ENCODE measurements at places on chromosomes 5 and 9.

GRCh38 chr9:136655536-136656182 is 7.1 kb upstream of the EGFL7 start:
- peak; percentile 73 for DNase-seq

- peak; percentile 76 for DNase-seq
Measured at GRCh38 chr9:129613520-129614175, 7.3 kb downstream of the C9orf50 start.

DNA sequence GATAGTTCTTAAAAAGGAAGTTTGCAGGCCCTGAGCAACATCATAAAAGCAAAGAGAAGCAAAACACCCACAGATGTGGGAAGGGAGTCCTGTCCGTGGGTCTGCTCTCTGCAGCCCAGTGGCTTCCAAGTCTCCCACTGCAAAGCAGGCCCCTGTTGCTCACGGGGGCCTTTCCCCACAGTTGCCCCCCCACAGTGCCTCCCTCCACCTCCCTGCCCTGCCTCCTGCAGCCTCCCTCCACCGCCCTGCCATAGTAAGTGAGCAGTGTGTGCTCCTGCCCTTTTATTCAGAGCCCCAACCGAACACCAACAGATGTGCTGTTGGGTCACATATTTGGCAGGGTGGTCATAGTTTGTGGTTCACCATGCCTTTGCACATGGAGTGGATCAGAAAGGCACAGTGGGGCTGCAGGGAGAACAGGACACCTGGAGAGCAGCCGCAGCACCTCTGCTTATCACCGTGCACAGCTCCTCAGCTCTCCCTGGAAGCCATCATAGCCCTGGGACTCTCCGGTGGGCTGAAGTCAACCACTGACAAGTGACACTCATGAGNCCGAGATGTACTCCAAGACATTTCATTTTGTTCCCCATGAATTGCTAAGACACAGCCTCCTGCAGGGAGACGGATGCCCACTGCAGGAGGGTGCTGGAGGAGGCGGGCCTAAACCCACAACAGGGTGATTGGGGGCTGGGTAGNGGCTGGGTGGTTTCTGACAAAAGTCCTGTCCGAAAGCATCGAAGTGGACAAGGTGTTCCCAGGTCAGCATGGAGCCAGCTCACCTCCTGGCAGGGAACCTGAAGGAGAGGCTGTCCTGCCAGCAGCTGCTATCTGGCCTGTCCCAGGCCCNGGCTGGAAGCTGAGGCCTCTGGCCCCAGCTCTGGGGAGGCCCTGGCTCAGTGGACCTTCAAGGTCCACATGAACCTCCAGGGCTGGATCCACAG is 278.9 kb downstream of the GADD45G start:
- DNase-seq: no peak

DNA sequence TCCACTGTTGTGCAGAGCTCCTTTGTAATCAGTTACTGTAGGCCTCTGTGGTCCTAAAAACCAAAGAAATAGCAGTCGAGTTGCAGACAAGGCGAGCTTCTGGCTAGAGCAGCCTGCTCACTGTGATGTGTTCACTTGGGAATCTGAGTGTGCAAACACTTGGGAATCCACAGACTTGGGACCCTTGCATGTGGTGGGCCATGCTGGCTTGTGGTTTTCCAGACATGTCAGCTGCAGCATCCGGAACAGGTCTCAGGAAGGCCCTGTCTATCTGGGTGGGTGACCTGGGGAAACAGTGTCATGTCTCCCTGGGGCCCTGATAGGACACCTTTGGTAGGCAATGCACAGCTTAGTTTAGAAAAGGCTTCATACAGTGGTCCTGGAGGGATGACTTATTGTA is 66.4 kb downstream of the WWC1 start:
- no peak for DNase-seq

DNA sequence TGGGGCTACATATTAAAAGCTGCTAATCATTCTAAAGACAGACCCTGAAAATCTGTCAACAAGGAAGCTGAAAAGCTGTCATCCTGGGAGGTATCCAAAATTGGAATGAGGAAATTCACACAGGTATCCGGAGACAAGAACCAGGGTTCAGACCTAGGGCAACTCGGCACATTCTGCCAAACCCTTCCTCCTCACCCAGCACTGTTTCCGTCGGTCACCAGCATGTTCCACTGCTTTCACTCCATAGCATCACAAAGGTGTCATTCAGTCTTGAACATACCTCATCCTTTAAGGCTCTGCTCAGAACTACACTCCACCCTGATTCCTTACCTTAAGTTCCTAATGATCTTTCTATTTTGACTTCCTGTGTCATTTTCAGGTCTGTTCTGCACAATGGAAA is 153.1 kb upstream of the RASA1 start:
- DNase-seq: no peak

- no peak for DNase-seq
Measured at GRCh38 chr9:119453980-119454379, 84.7 kb upstream of the BRINP1 start.

- peak; percentile 29 for DNase-seq
Measured at GRCh38 chr5:117497601-117498000, 923.0 kb upstream of the SEMA6A start.

GRCh38 chr5:56422076-56422762 is 189.1 kb upstream of the ANKRD55 start:
- DNase-seq: no peak

GRCh38 chr5:135242021-135242865 is 156.8 kb downstream of the MACROH2A1 start:
- peak; percentile 54 for DNase-seq

- no peak for DNase-seq
Measured at GRCh38 chr5:114308017-114308416, 53.9 kb upstream of the KCNN2 start.

- DNase-seq: no peak
Measured at GRCh38 chr9:37700900-37701299, 50.1 kb downstream of the FRMPD1 start.

DNA sequence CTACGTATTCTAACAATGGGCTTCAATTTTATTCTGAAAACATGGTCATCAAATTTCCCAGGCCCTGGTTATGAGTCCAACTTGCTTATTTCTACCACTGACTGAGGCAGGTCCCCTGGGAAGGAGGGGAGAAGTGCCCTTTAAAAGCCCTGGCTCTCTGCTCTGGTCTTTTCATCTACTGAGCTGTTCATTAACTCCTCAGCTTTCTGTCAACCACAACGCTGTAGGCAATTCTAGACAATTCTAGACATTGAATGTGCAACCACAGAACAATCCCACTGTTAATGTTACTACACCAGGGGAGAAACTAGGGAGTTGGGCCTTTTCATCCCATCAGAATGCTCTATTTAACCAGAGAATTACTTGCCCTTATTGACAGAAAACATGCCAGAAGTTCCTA is 10.0 kb downstream of the MOCS2 start:
- no peak for DNase-seq

DNA sequence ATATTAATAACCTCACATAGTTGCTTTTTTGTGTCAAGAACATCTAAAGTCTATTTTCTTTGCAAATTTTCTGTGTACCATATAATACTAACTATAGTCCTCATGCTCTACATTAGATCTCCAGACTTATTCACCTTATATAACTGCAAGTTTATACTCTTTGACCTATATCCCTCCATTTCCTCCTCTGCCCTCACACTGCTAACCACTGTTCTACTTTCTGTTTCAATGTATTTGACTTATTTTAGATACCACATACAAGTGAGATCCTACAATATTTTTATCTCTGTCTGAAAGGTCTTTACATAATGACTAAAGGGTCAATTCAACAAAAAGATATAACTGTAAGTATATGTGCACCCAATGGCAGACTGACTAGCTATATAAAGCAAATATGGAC is 789.7 kb upstream of the ZNF608 start:
- DNase-seq: no peak

GRCh38 chr5:27020973-27021372 is 17.4 kb downstream of the CDH9 start:
- no peak for DNase-seq

DNA sequence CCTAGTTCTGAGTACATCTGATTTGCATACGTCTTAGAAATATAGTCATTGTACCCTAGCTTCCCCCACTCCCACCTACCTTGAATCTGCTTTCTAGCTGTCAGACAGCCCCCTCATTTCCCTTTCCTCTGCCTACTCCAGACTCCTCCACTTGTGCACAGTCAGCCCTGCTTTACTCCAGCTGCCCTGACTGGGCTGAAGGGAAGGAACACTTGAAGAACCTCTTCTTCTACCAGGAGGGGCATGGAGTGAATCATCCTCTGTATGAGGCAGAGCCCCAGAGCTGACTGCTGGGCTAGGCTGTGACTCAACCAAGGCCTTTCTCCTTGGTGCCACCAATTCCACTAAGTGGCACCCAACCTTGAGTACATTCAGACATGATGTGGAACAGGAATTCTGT is 18.1 kb upstream of the ZFR start:
- DNase-seq: no peak

- DNase-seq: no peak
Measured at GRCh38 chr5:115671939-115672338, 46.1 kb upstream of the TMED7 start.

- DNase-seq: no peak
Measured at GRCh38 chr9:98228392-98229089, 26.9 kb downstream of the TBC1D2 start.

- DNase-seq: no peak
Measured at GRCh38 chr5:125057912-125058826, 311.7 kb upstream of the ZNF608 start.

GRCh38 chr9:89632192-89632733 is 27.5 kb downstream of the GADD45G start:
- no peak for DNase-seq

- no peak for DNase-seq
Measured at GRCh38 chr5:95086927-95087815, 197.7 kb downstream of the MCTP1 start.

DNA sequence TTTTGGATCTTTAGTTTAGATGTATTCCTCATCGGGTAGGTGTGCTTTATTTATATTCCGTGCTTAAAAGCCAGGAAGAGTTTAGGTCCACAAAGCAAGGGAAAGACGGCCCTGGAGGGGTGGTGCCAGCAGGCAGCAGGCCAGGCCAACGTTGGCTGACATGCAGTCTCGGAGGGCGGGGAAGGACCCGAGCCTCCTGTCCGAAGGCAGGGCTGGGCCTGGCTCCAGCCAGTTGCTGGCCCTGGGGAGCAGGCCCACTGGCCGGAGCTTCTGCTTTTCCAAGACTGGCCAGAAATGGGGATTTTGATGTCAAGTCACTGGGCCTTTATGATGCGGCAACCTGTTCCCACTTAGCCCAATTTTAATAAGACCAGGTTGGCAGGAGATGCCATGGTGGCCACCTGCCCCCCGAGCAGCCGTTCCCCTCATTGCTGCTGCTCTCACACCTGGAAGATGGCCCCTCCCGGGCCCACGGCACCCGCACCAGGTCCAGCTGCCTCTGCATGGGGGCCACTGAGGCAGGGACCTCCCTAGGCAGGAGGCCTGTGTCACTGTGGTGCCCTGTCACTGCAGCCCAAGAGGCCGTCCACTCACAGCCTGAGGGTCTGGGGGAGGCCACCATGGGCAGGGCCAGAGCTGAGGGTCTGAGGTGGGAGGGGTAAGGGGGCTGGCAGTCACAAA is 23.2 kb downstream of the LPCAT1 start:
- peak; percentile 86 for DNase-seq
